ENCODE measurements at places on chromosomes 6 and 20.

GRCh38 chr20:7207186-7207798, 439.8 kb downstream of the BMP2 start:
- no peak for DNase-seq

GRCh38 chr6:166826264-166826663, 130.1 kb downstream of the RNASET2 start:
- no peak for DNase-seq

DNA sequence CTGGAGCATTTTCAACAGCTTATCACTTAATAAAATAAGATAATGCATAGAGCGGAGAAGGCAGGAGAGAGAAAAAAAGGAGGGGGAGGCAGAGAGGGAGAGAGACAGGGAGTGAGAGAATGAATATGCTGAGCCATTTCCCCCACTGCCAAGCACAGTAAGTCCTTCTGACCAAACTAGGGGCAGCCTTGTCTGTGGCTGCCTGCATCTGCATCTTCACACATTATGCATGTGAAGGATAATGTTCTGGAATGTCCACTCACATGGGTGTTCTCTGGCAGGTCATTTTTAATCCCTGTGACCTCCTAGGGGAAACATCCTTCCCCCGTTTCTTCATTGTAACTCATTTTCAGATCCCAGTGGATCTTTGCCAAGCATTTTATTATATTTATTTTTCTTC, 269.3 kb downstream of the FOXA2 start:
- no peak for DNase-seq

DNA sequence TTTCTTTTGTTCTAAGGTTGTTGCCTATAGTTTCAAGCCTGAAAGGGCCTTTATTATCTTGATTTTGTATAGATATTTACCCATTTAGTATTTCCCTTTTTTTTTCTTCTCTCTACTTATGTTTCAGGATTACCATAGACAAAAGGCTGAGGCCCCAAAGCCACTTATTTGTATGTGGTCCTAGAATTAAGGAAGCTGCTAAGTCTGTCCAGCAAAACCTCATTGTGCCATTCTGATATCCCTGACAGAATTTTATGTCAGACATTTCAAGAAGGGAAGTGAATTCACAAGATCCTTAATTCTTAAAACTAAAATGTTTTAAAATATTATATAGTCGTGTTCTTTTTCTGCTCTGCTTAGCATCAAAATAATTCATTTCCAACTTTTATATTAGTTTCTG, 6.9 kb downstream of the HAO1 start:
- no peak for DNase-seq

DNA sequence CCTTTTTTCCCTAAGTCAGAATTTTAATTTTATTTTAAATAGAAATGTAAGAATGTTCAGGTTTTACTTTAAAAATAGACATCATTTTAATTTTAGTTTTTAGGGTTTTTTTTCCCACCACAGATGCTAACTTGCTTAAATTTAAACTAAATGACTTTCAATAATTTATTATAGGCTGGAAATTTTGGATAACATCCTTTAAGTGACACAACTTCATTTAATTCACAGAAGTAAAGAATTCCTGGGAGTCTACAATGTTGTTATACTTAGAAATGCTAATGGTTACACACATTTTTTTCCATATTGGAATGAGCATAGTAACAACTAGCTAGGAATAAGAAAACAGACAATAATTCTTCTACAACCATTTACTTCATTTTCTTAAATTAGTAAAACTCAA, 90.5 kb upstream of the PDE10A start:
- DNase-seq, result no peak

DNA sequence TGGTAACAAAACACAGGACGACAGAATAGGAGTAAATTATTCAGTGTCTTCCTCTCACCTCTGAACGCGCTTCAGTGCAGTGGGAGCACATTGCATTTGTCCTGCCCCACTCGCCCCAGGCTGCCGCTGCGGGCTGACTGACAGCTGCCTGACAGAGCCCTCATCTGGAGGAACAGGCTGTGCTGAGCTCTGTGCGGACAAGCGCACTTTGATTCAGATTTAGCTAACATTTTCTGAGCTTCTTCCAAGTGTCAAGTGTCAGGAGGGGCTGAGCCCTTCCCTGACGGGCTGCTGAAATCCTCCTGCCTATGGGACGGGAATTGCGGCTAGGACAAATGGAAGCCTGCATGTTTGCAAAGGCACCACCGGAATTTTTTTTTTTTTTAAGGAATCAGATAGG, 383.0 kb upstream of the CDH4 start:
- no peak for DNase-seq

GRCh38 chr6:125611573-125612344, 137.7 kb upstream of the HEY2 start:
- peak; percentile 3 for DNase-seq

DNA sequence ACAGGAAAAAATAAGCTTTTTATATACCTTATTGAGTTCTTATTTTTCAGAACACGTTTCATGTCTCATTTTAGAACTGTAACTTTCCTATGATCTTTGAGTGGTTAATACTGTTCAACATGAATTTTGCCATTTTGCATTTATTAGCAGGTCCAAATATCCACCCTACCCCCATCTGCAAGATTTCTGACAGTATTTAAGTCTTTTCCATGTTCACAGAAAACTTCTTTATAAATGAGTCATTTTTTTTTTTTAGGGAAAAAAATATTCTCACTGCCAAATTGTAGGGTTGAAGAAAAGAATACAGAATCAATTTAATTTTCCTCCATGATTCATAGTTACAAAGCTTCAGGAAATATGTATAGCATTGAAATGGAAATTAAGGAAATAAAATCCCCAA, 101.8 kb downstream of the COL21A1 start:
- no peak for DNase-seq

DNA sequence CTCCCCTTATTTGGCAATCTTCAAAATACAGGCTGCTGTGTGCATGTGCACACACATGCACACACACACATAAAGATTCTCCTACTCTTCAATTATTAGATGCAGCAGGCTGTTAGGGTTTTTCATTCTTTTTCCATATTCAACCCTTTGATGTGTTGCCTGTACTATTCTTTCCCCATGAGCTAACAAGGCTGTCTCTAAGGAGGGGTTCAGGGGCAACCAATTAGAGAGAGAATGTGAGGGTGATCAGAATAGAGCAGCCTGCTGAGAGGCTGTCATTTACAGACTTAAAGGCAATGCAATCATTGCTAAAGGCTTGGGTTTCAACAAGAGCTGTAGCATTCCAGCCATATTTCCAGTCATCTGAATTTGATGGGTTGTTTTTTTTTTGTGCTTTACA, 467.4 kb upstream of the ID4 start:
- DNase-seq, result no peak

DNA sequence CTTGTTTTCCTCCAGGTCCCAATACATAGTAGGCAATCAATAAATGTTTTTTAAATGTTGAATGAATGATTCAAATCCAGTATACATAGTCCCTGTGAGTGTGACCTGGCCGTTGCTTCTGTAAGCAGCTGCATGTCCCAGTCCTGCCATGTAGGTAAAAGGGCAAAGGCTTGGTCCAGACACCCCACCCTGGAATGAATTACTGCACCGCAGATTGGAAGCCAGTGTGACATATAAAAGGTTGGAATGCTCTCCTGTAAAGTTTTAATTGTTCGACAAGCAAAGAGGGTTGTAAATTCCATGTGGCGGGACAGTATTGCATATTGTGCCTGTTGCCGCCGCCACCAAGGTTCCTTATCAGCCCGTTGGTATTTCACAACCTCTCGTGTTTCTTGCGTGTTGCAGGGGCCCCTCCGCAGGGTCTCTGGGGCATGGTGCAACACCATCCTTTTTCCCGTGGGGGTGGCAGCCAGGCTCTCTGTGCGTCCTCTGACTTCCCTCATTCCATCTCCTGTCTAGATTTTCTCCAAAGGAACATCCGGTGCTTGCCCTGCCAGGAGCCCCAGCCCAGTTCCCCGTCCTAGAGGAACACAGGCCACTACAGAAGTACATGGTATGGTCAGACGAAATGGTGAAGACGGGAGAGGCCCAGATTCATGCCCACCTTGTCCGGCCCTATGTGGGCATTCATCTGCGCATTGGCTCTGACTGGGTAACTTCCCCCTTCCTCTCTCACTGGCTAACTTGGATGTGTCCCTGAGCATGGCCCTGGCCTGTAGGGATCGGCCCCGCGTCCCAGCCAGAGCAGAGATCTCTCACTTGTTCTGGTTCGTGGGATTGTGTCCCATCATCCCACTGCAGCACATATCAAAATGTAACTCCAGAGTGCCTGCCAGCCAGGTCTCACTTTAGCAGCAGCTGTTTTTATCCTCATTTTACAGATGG, 20.3 kb downstream of the POFUT1 start:
- no peak for DNase-seq

GRCh38 chr20:63140514-63141433, 75.2 kb downstream of the YTHDF1 start:
- no peak for DNase-seq

DNA sequence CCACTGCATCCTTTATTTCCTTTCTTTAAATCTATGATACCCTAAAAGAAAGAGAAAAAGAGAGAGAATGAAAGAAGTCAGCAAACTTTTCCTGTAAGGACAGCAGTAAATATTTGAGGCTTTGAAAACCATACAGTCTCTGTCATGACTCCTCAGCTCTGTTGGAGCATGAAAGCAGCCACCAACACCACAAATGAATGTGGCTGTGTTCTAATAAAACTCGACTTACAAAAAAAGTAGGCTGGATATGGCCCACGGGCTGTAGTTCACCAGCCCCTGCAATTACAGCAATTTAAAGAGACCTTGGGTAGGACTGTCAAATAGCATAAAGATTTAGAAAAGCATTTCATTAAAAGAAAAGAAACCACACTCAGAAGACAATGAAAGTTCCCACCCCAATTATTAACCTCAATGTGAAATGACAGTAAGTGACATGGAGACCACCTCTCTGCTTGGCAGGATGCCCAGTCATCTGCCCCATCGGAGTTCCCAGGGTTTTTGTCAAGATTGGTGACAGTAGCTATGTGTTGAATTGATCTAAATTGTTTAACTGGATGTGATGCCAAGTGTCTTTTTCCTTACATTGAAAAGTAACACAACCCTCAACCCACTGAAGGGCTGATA, 50.9 kb downstream of the TNFRSF21 start:
- no peak for DNase-seq

DNA sequence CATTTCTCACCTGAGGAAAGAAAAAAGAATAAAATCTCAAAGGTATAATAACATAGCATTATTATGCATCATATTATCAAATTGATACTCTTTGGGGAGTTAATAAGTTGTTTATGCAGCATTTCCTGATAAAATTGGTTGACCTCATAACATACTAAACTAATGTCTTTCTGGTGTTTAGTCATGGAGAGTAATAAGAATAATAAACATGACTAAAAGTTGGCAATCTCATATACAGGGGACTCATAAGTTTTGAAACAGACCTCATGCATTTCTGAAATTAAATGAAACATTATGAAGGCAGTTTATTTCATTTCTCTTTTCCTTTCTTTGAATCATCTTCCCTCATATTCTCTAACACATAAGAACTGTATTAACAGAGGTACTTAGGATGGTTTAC, 60.5 kb upstream of the PRDM1 start:
- DNase-seq, result peak; percentile 13

- DNase-seq, result peak; percentile 57
Observed at GRCh38 chr20:39268981-39269461, 306.9 kb downstream of the DHX35 start.

DNA sequence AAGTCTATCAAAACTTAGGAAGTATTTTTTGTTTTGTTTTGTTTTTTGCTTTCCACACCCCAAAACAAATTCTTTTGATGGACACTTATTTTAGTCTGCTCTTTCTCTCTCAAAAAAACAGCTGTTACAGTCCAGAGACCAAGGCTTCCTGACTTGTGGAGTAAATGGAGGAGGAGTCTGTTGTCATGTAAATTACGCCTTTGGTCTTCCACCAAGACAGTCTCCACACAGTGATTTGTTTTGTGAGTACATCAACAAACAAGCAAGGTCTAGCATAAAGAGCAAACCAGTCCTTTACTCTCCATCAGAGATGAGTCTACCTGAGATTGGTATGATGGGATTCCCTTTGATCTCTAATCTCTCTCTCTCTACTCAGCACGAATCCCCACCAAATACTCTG, 588.0 kb upstream of the ARID1B start:
- no peak for DNase-seq

GRCh38 chr6:117265410-117266256, at the start of gene VGLL2:
TSS of gene VGLL2 (plus strand) at chr6:117265558. CDS start at chr6:117265764, 206 bp downstream.
- peak; percentile 52 for DNase-seq

DNA sequence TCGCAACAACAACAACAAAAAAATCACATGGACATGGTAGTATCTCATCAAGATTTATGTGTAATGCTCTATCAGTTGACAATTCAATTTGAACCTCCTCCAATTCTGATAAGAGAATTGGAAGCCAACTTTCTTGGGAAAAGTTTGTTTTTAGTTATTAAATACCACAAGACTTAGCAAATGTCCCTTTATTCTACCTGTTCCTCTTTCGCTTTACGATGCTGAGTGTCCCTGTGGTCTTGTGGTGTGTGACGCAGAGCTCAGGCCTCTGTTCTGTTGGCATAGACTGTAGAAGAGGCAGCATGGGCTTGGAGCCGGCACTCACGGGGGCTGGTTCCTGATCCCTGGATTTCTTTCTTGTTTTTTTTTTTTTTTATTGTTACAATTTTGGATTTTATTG, 76.7 kb downstream of the PSMB1 start:
- DNase-seq, result no peak

- no peak for DNase-seq
Observed at GRCh38 chr6:75106426-75106825, 99.4 kb downstream of the COL12A1 start.

GRCh38 chr6:18264219-18264922, at the start of gene DEK:
TSS of gene DEK (minus strand) at chr6:18264530. CDS start at chr6:18263987, 543 bp downstream.
- DNase-seq, result peak; percentile 90

- DNase-seq, result peak; percentile 89
Observed at GRCh38 chr20:34922654-34923381, 32.8 kb downstream of the GSS start.

Measured in AG08395 (cell line).